ENCODE measurements at places on chromosomes 6 and 20. TPM values are rescaled to one million over a fixed set of nuclear protein-coding genes. Genes with fewer than 3 reads are reported as not detected.

GRCh38 chr20:40481743-40482458 is 207.1 kb downstream of the MAFB start:
- no peaks in the 10 kb centered on the region for H3K36me3 ChIP-seq
- H3K27me3 ChIP-seq = no peaks in the 10 kb centered on the region
- no peak overlapping the region for H3K4me3 ChIP-seq
- H3K4me1 ChIP-seq = no peaks in the 10 kb centered on the region

DNA sequence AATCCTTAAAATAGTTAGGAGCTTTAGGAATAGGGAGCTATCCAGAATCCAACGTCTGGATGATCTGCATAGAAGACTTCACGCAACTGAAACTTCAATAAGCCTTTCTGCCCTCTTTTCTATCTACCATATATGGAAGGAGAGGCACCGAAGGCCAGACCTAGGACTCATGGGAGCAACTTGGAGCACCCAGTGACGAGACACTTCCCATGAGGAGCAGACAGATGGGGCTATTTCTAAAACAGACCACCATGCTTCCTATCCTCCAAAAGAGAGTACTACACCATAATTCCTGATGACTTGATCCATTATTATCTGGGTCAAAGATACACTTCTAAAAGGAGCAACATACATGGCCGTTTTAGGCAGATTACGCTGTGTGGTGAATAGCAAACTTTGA is 6.0 kb downstream of the RPP40 start:
- H3K4me3 ChIP-seq = no peak overlapping the region
- no peaks in the 10 kb centered on the region for H3K27me3 ChIP-seq
- peaks cover 18% of the 10 kb centered on the region for H3K36me3 ChIP-seq
- no peak for DNase-seq
- no peaks in the 10 kb centered on the region for H3K4me1 ChIP-seq

- no peaks in the 10 kb centered on the region for H3K27me3 ChIP-seq
- no peaks in the 10 kb centered on the region for H3K4me1 ChIP-seq
- no peak for DNase-seq
- H3K36me3 ChIP-seq = peaks cover 24% of the 10 kb centered on the region
- H3K27ac ChIP-seq = no peak overlapping the region
Measured at GRCh38 chr6:87618531-87618930, 28.6 kb downstream of the ORC3 start.

DNA sequence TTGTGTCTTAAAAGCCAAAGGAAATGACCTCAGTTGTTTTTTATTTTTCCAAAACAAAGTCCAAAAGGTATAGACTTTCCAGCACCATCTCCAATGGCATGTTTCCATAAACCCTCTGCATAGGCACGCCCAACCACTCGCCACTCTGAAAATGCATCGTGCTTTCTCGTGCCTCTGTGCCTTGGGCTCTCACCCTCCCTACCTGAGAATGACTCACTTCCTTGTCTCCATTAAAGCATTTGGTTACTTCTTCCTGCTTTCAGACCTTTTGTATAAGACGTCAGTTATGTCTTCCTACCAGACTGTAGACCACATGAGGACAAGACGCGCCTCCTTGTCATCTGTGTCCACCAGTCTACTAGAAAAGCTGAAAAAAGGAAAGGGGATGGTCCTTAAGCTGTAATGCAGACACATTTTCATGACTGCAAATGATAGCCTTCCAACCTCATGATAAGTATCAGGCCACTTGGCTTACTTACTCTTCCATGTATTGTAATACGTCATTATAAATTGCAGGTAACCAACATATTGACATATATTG is 61.2 kb upstream of the CDYL start:
- H3K4me1 ChIP-seq = peaks cover 4% of the 10 kb centered on the region
- H3K27ac ChIP-seq = no peak overlapping the region

DNA sequence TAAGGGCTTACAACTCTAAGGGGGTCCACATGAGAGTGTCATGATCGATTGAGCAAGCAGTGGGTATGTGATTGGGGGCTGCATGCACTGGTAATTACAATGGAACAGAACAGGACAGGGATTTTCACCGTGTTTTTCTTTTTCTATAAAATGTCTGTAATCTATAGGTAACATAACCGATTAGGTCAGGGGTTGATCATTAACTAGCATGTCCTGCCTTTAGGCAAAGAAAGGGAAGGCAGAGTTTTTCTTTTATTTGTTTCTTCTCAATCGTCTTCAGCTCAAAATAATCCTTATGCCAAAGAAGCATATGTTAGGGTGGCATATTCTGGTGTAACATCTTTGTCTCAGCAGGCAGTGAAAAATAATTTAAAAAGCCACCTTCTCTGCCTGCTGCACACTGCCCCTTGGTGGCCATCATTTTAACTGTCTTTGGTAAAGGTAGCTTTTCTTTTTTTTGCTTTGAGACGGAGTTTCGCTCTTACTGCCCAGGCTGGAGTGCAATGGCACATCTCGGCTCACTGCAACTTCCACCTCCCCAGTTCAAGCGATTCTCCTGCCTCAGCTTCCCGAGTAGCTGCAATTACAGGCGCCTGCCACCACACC is 9.7 kb upstream of the CEP43 start:
- no peak overlapping the region for H3K4me3 ChIP-seq
- H3K4me1 ChIP-seq = peaks cover 7% of the 10 kb centered on the region

DNA sequence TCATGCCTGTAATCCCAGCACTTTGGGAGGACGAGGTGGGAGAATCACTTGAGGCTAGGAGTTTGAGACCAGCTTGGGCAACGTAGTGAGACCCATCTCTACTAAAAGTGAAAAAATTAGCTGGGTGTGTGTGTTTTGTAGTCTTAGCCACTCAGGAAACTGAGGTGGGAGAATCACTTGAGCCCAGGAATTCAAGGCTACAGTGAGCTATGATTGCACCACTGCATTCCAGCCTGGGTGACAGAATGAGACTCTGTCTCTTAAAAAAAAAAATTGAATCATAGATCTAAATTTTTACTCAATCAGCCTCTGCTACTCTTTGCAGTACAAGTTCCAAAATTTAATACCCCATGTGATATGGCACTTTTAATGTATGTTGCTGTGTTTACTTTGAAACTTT is 121.6 kb downstream of the ARMC2 start:
- no peak overlapping the region for H3K27ac ChIP-seq
- no peaks in the 10 kb centered on the region for H3K4me1 ChIP-seq
- no peak for DNase-seq
- H3K27me3 ChIP-seq = no peaks in the 10 kb centered on the region

CD93 gene
- not detected for total RNA-seq

Data from H9 (cell line).